AG08396 (cell line): ENCODE measurements at places on chromosomes 12 and 14.

GRCh38 chr14:106875503-106875902 lies 1349.1 kb downstream of the TMEM121 start:
- no peak for DNase-seq

- DNase-seq: no peak
These were observed 99.3 kb downstream of the HECTD4 start for GRCh38 chr12:112282920-112283319.

DNA sequence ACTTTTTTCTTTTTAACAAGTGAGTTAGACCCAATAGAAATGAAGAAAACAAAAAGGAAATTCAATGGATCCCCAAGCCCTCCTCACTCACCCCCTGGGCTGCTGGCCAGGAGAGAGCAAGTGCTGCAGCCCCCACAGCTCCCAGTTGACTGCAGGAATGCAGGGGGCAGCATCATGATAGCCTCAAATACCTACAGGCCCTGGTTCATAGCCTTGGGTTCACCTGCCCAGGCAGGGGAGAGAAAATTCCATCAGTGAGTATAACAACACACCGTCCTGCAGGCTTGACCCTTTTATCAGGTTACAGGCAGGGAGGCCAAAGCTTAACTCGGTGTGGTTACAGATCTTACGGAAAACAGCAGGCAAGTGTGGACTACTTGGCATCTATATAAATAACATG lies 76.3 kb downstream of the PHLDA1 start:
- no peak for DNase-seq

GRCh38 chr12:117774941-117775775 lies 193.6 kb downstream of the KSR2 start:
- no peak for DNase-seq

DNA sequence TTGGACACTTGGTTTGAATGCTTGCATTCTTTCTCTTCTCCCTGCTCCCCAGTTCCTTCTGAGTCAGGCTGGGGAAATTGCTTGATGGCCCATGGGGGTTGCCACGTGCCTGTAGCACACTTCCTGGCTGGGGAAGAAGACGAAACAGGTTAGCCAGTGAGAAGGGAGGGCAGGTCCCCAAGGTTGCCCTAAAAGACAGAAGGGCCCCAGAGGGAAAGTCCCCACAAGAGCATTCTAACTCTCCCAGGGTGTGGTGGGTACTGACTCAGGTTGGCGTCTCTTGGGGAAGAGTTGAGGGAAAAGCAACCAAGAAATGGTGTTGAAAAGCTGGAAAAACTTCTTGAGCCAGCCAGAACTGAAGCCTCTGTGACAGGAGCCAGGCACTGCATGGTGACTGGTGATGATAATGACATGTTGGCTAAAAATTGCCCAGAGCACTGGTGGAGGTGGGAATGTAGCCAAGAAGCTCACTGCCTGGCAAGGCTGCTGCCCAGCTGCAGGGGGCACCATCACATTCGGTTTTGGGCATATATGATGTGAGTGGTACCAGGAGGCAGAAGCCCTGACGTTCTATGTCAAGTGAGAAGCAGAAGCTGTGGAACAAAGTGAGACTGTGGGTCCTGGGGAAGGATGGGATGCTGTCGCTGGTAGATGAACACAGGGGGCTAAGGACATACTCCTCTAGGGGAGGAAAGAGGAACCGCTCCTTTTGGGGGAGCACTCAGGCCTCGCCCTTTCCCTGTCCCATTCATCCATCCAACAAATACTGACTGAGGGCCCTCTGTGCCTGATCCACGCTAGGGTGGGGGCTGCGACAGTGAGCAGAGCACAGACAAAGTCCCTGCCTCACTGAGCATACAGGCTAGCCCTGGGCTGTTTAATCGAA lies 8.1 kb upstream of the RABGGTA start:
- no peak for DNase-seq

- no peak for DNase-seq
These were observed 17.7 kb upstream of the LRP1-AS start for GRCh38 chr12:57164966-57165625.

- DNase-seq: no peak
These were observed 72.9 kb downstream of the DENND5B start for GRCh38 chr12:31517994-31518393.

DNA sequence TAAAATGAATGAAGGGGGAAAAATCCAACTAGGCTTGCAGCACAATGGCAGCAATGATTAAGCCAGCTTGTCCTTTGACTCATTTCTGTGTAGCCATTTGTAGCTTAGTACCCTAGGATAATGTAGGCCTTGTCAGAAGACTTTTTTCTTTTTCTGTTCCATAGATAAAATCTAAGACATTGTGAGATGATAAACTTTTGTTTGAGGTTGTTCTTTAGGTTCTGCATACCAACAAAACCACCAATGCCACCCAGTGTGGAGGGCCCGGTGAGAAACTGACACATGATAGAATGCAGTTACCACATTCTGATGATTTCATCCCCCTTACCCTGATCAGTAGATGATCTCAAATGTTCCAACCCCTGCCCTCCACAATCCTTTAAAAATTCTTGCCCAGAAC lies 6.6 kb upstream of the KLRD1 start:
- DNase-seq: no peak
